Chondrocyte (in vitro differentiated cells): ENCODE measurements at places on chromosomes 3 and 15.
A peak's percentile ranks its signal among the peaks of the same experiment; 100 is the strongest.

- DNase-seq, result no peak
These were observed 106.9 kb upstream of the SLCO2A1 start for GRCh38 chr3:134136604-134137003.

DNA sequence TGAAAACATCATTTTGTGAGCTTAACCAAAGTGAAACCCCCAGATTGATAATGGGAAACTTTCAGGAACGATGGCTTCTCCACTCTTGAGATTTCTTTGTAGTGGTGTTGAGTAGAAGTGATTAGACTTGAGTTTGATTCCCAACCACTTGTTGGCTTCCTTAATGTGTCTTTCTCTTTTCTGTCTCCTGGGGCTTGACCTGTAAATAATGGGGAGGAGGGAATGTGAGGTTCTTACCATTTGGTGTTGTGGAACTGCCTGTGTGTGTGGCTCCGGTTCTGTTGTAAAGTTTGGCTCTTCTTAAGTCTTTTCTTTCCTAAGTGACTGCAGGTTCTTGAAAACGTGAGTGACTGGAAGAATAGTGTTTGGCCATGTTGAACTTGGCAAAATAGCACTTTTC is 2.7 kb downstream of the CDV3 start:
- DNase-seq, result no peak

GRCh38 chr3:159711560-159712333 is 276.9 kb upstream of the IL12A start:
- DNase-seq, result no peak

GRCh38 chr3:113212844-113213375 is 1.6 kb downstream of the BOC start:
- no peak for DNase-seq

GRCh38 chr15:74830868-74831267 is 4.4 kb downstream of the CPLX3 start:
- DNase-seq, result no peak

GRCh38 chr15:31799715-31800321 is 230.5 kb upstream of the CHRNA7 start:
- no peak for DNase-seq

DNA sequence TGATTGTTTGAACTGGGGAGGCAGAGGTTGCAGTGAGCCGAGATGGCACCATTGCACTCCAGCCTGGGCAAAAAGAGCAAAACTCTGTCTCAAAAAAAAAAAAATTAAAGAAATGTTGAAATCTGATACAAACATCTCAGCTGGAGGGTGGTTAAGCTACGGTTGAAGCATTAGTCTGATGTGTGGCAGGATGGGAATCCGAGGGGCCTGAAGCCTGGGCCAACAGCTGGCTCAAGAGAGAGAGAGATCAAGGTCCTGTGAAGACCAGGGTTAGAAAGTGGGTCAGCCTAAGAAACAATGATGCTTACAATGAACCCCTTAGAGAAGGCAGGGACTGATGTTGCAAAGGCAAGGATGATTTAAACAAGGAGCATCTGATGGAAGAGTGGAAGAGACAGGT is 69.8 kb downstream of the CD200R1L start:
- no peak for DNase-seq

DNA sequence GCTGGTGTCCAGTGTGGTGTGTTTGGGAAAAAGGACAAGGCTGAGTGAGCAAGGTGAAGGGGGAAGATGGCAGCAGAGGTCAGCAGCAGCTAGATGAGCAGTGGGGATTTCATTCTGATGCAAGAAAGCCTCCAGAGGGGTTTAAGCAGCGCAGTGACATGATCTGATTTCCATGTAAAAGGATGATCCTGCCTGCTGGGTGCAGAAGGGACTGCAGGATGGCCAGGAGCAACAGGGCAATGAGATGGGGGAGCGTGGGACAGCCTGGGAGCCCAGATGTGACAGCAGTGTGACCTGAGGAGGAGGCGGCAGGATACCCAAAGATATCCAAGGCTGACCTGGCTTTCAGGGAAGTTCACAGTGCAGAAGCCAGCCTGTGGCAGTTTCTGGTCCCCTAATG is 6.1 kb downstream of the WNT7A start:
- DNase-seq, result peak; percentile 44

- no peak for DNase-seq
These were observed 51.0 kb downstream of the DPPA2 start for GRCh38 chr3:109265295-109265694.

GRCh38 chr3:126888186-126888760 is 94.6 kb upstream of the PLXNA1 start:
- DNase-seq, result no peak

- DNase-seq, result no peak
These were observed 6.4 kb upstream of the ITGB5 start for GRCh38 chr3:124893526-124893925.

- DNase-seq, result no peak
These were observed 486.8 kb upstream of the THBS1 start for GRCh38 chr15:39094116-39094515.

DNA sequence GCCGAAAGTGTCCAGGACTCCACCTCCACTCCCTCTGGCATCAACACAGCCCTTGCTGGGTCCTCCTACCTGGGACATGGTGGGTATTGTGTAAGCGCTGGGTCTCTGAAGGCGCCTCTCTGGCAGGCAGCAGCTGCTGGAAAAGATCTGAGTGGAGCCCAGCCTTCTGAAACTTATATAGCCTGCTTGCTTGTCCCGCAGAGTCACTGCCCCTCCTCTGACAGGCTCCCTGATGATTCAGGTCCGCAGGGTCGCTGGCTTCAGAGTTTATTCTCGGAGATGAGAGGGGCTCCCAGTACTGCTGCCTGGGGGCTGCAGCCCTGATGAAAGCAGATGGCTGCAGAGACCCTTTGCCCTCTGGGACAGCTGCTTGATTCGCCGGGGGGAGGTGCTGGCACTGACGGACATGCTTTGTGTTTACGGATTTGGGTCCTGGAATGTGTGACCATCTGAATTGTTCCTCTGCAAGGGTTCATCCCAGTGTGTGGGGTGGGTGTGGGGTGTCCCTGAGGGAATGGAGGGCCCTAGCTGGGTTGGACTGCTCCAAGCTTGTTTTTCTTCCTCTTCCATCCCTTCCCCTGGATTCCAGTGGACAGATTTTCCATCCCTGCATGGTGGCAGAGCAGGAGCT is at the start of gene MUSTN1:
Gene MUSTN1, minus strand, starts transcription at position 149 of the 631 bp plus-strand sequence. Its CDS starts 71 bp downstream, at position 78.
- no peak for DNase-seq

DNA sequence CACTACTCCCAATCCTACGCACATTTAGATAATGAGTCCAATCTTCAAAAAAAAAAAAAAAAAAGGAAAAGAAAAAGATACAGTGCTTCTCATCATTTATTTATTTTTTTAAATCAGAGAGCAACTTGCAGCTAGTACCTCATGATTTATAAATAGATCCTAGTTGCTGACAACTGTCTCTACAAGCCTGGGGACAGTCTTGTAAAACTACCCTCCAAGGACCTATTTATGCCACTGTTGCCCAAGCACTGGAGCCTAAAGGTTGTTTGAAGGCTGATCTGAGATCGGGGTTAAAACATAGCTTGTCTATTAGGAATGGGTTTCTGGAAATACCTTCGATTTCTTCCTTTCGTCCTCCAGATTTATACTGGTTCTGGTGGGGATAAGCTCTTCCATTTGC is 14.7 kb downstream of the GABRR3 start:
- DNase-seq, result no peak

DNA sequence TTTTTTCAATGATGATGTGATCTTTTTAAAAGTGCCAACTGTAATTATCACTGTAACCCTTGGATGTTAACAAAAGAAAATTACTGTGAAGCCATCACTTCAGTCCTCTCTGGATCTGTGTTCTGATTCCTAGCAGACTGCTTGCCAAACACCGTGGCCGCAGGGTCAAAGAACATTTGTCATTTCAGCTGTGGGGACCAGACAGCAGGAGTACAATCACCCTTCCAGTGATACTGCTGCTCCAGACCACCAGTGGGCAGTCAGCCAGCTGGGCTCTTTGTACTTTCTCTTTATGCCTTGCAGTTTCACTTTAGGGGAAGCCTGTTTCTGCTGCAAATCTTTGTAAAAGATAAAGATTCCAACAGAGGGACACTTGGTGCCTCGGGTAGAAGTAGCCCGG is 770.0 kb downstream of the GRM7 start:
- no peak for DNase-seq

GRCh38 chr15:62900071-62900802 is 142.3 kb upstream of the TPM1 start:
- no peak for DNase-seq
